ENCODE measurements at places on chromosomes 5 and 9.

DNA sequence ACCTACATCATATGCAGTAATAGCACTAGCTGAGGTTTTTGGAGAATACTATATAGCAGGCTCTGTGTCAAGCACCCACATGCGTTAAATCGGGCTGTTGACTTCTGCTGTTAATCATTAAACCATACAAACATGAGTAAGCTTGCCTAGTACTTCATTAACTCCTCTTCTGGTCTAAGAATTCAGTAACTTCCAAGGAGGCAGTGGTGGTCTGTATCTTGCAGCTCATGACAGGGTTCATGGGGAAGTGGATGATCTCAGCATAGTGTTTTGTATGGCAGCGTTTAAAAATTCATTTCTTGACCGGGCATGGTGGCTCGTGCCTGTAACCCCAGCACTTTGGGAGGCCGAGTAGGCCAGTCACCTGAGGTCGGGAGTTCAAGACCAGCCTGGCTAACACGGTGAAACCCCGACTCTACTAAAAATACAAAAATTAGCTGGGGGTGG, at the start of gene HAVCR1:
HAVCR1 (minus strand) TSS at position 24 of the 447 bp plus-strand sequence. CDS start 1,173 bp downstream, outside the sequence.
- DNase-seq = no peak

DNA sequence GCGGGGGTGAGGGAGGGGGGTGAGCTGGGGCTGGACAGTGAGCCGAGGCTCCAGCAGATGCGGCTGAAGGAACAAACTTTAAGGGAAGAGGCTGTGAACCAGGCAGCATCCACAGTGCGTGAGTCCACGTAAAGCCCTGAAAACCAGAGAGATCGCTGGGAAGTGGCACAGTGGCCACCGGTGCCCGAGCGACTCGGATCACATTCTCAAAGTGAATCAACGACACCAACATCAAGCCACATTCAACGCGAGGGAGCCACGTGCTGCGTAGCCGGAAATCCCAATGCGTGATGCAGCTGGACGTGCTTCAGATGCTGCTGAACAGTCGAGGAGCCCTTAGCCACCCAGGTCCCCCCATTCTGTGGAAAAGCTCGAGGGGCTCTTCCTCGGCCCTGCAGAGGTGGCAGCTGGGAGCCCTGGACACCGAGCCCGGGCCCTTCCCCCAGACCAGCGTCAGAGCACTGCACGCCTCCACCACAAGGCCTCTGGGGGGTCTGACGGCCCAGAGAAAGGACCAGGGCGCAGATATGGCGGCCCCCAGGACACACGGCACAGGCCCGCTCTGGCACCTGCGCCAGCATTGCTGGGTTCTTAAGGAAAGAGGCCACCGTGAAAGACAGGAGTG, 53.7 kb upstream of the EXOC3 start:
- no peak for DNase-seq

DNA sequence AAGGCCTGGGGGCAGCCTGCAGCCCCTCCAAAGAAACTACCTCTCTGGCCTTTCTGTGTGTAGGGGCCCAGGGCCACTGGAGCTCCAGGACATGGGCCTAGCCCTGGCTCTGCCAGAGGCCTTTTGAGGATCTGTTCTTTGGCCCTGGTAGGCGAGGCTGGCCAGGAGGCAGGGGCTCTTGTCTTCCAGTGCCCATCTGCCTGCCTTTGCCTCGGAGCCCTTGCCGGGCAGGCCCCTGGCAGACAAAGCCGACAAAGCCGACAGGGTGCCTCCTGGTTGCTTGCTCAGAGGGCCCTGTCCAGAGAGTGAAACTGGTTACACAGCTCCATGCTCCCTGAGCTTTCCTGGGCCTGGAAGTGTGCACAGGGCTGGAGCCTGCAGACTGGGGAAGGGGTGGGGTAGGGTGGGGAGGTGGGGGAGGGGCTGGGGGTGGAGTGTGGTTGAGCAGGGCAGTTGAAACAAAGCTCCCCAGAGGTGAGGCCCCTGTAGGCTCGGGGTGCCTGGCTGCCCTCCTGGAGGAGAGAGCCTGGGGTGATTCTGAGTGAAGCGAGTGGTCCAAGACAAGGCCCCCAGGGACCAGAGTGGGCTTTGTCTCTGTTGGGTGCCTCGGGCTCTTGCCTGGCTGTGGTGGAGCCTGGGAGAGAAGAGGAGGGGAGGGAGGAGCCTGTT, 29.3 kb downstream of the PTPA start:
- no peak for DNase-seq

GRCh38 chr5:26843677-26844076, 194.7 kb downstream of the CDH9 start:
- no peak for DNase-seq

- DNase-seq = no peak
Measured at GRCh38 chr5:117829646-117830045, 1158.7 kb downstream of the DTWD2 start.

- no peak for DNase-seq
Measured at GRCh38 chr9:81530310-81530810, 159.0 kb downstream of the TLE1 start.

DNA sequence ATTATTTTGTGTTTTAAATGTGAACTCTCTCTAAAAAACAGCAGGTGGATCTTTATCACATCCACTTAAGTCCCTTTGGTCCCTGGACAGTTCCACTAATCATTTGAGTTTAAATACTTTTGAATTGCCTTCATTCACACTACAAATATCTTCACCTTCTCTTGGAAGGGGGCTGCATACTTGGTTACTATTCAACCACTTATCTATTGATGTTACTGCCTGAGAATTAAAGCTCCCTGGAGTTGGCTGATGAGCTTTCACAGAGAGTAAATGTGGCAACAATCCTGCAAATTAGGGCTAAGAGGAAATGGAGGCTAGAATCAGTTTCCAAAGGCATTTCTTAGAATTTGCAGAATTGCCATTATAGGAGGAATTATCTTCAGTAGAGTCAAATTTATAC, 180.4 kb downstream of the ST8SIA4 start:
- no peak for DNase-seq

- DNase-seq = no peak
Measured at GRCh38 chr5:16570121-16570815, 46.5 kb downstream of the RETREG1 start.

DNA sequence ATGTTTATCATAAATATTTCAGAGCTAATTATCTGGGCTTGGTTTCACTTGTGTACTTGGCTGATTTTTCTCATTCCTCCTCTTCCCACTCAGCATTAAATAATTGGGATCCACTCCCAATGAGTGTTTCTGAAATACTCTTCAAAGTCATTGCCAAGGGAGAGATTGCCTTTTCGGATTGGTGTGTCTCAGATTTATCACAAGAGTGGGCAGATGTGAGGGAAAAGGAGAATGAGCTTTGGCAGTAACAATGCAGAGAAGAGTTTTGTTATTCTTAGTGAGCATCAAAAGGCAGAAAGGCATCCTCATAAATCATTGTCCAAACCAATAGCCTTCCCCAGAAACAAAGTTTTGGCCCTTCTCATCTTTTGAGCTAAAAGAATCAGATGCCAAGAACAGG, 79.2 kb downstream of the SEMA5A start:
- no peak for DNase-seq

DNA sequence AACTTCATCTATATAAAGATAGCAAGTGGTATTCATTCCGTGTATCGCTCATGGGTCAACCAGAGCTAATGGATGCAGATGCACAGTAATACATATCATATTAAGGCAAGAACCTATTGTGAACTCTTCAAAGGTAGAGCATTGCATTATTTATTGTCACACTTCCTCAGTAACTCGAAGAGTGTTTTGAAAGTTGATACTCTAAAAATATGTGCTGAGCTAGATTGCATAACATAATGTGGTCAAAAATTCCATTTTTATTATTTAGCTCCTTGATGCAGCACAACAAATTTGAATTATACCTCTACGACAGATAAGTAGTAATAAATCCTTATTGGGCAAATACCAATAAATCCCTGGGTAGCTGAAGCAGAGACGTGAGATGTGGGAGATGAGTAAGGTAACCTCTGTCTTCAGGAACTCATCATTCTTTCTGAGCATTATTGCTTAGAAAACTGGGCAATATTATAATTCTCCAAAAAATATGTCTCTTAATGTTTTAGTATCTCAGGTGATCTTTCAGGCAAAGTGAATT, 70.3 kb downstream of the CDH18 start:
- DNase-seq = no peak

DNA sequence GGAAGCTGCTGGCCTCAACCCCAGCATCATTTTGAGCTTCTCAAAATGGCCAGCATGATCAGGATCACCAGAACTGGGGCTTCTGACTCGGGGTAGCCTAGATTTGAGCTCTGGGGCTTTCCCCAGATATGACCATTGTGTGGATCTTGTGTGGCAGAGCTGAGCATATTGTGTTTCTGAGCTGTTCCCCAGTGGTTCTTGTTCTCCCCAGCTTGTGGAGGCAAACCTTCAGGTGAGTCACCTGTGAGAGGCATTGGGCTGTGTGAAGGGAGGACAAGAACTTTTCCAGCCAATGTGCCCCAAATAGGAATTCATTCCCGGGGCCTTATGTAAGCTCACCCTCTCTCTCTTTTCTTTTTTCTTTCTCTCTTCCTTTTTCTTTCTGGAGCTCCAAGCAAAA, 80.7 kb upstream of the PITX1 start:
- no peak for DNase-seq

DNA sequence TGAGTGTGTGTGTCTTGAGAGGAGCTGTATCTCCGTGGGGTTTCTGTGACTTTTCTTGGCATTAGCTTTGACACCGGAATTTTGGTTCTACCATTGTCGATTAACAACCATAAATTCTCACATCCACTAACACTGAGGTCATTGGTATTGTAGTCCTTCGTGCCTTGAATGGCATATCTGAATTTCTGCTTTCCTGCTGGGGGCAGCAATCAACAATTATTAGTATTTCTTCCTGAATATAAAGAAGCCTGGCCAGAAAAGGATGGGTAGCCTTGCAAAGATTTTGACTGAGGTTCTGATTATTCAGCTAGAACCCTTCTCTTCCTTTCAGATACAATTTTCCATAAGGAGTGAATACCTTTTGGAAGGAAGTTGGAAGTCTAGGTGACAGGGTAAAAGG, 33.5 kb upstream of the SHOC1 start:
- no peak for DNase-seq

DNA sequence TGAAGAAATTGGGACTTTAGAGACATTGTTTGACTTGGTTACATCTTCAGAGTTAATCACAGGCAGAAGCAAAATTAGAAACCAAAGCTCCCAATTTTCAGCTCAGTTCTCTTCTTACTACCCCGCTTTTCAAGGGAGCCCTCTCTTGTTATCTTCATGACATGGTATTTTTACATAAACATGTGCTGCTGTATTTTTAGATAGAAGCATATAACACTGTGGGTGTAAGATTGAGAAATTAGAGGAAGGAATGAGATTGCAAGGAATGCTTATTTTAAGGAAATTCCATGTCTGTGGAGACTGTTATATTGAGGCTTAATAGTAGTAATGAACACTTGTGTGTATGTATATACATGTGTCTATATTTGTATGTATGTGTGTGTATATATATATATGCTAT, 401.6 kb downstream of the TMEM232 start:
- DNase-seq = no peak

GRCh38 chr9:28598408-28598807, 1025.1 kb upstream of the C9orf72 start:
- DNase-seq = no peak

DNA sequence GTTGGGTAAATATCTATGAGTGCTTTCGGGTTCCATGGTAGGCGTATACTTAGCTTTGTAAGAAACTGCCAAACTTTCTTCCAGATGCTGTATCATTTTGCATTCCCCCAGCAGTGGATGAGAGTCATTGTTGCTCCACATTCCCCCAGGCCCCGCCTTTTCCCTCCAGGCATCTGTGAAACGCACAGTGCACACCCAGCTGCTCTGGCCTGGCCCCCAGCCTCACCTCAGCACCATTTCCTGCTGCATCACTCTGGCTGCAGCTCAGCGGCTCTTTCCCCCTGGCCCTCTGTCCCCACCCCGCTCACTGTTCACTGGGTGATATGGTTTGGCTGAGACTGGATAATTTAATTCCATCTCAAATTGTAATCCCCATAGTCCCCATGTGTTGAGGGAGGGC, 76.6 kb upstream of the SPTLC1 start:
- no peak for DNase-seq

DNA sequence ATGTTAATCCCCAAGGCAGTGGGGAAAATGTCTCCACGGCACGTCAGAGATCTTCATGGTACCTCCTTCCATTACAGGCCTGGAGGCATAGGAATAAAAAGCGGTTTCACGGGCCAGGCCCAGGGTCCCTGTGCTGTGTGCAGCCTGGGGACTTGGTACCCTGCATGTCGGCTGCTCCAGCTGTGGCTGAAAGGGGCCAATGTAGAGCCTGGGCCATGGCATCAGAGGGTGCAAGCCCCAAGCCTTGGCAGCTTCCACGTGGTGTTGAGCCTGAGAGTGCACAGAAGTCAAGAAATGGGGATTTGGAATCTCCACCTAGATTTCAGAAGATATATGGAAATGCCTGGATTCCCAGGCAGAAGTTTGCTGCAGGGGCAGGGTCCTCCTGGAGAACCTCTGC, 508.9 kb upstream of the COX7C start:
- no peak for DNase-seq

- no peak for DNase-seq
Measured at GRCh38 chr9:134136118-134136995, 475 bp downstream of the WDR5 start.

DNA sequence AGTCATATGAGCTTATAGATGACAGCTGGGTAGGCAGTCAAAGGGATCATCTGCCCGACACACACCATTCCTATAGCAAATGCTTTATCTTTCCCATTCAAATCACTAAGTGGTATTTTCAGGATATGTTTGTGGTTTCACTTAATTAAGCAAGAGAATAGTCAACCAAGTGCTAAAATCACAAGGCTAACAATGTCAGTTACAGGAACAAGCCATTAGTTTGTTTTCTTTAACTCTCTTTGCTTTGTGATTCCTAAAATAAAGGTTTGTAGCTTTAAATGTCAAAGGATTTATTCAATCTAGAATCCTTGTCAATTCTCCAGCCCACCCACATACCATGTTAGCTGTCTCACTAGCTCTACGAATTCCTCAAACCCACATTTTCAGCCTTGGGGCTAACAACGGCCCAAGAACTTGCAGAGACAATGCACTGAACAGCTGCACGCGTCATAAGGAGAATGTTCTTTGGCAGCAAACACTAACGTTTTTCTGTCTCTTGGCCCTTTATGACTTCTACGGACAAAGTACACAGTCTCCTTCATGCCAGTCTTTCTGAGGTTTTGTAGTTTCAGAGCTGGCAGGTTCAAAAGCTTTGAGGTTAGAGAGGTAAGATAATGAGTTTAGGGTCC, 56.6 kb downstream of the ELAVL2 start:
- no peak for DNase-seq

- DNase-seq = no peak
Measured at GRCh38 chr5:56099346-56099745, 104.6 kb upstream of the IL6ST start.

GRCh38 chr9:134359493-134360179, 33.4 kb downstream of the RXRA start:
- no peak for DNase-seq

- no peak for DNase-seq
Measured at GRCh38 chr5:89668821-89669220, 740.7 kb downstream of the CETN3 start.

- DNase-seq = no peak
Measured at GRCh38 chr5:36870399-36871040, 6.0 kb upstream of the NIPBL start.

GRCh38 chr5:69368458-69369339, 621 bp downstream of the AK6 start:
- DNase-seq = no peak

- no peak for DNase-seq
Measured at GRCh38 chr9:134346151-134346550, 19.9 kb downstream of the RXRA start.

Data from esophagus squamous epithelium (tissue), 5 donors.